ENCODE measurements at places on chromosomes 7 and 10.

GRCh38 chr7:977326-978048 is 2.1 kb upstream of the COX19 start:
- DNase-seq: no peak

DNA sequence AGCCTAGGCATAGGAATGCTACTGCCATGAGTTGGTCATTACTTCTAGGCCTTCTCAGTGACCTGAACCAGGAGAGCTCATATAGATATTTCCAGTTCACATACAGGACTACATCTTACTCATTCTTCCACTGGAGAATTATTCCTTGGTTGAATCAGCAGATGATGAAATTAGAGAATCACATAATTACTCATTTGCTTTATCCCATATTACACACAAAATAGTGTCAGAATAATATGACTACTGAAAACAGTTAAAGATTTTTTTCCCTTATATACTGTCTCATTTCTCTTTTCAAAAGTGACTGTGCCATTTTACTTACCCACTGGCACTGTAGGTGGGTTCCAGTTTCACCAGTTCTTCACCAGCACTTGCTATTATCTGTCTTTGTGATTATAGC is 18.5 kb downstream of the BMS1 start:
- DNase-seq: no peak

DNA sequence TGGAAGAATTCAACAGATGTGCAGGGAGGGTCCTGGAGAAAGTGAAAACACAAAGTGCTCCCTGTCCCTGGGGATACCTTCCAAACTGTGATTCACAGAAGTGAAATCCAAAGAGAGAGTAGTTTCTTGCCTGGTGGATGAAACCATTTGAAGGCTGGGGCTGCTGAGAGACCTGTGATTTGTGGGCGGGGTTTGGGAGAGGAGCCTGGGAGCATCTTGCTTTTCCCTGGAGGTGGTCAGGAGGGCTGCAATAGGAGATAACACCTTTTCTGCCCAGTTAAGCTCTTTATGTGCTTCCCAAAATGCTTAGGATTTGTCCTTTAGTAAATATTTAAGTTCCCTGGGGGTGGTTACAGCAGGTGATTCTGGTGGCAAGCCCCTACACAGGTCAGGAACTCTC is 105.3 kb upstream of the TPK1 start:
- no peak for DNase-seq

DNA sequence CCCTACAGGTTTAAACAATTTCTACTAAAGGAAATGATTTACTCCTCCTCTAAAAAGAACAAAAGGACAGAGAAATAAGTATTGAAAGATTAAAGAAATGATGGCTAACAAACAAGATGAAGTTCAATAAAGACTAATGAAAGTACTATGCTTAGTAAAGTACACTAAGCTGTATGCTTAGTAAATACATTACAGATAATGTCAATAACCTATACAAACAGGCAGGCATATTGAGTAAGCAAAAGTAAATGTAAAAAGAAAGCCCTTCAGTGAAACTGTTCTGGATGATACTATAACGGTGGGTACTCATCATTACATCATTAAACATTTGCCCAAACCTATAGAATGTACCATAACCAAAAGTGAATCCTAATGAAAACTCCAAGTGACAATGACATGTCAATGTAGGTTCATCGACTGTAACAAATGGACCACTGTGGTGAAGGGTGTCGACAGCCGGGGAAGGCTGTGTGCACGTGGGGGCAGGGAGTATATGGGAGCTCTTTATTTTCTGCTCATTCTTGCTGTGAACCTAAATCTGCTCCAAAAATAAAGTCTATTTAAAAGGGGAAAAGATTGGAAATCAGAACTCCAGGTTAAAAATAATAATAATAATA is 34.0 kb downstream of the CYTH3 start:
- no peak for DNase-seq

DNA sequence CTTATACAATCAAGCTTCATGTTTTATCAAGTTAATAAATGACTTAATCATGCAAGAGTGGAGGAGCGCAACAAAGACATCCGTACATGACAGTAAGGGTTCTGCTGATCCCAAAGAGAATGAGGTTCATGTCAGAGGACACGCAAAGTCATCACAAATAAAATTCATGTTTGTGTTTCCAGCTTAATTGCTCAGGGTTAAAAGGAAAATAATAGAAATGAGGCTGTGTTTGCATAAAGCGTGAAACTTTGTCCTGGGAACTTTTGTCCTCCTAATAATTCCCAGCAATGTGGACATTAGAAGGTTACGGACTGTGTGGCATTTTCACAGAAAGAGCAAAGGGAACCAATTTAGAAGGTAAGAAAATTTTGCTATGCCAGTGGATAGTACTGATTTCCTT is 237.3 kb downstream of the INHBA start:
- no peak for DNase-seq

- DNase-seq: no peak
Observed at GRCh38 chr7:156608173-156608478, 32.4 kb upstream of the RNF32 start.
